Vagina (tissue), 2 donors: ENCODE measurements at places on chromosomes 1 and 21.

DNA sequence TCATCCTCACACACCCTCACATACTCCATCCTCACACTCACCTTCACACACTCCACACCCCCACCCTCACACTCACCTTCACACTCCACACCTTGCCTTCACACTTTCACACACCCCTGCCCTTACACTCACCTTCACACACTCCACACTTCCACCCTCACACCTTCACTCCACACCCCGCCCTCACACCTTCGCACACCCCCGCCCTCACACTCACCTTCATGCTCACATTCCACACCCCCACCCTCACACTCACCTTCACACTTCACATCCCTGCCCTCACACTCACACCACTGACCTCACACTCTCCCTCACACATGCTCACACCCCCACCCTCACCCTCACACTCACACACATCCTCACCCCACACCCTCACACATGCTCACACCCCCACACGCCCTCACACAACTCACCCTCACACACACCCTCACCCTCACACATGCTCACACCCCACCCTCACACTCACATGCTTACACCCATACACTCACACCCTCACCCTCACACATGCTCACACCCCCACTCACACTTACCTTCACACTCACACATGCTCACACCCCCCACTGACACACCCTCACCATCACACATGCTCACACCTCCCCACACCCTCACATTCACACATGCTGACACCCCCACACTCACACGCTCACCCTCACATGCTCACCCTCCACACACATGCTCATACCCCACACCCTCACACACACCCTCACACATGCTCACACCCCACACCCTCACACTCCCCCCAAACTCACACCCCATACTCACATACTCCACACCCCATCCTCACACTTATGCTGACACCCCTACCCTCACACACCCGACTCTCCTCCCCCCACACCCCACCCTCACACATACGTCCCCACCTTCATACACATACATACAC is 44.5 kb upstream of the EDN2 start:
- no peak for DNase-seq

DNA sequence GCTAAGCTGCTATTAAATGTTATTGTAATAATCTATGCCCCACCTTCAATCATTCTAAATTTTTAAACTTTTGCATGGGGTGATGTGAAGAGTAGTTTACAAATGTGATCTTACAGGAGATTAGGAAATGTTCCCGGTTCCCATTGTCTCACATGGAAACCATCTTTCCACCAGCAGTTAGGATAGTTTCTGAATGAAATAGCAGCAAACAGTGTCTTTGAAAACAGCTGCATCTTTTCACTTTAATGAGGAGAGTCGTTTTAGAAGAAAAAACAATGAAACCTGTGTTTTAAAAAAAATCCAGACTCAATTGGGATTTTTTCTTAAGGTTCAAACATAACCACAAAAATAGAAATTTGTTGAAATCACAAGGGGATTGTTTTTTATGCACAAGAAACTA is 134.2 kb downstream of the TLR5 start:
- DNase-seq, result no peak

DNA sequence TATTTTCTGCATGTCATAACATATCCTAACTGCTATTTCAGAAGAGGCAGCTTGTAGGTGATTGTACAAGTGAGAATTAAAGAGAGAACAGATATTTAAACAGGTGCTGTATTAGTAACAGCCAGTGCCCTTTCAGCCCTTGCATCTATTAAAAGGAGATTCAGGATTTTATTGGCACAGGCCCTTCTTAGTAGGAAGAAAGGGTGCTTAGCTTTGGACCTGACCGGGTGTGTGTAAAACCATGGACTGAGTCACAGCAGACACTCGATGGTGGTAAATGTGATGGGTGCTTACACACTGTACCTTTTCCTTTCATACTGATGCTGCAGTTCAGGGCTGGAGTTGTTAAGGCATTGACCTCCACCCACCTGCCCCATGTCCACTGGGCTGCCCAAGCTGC is 12.7 kb upstream of the CD101 start:
- DNase-seq, result no peak

DNA sequence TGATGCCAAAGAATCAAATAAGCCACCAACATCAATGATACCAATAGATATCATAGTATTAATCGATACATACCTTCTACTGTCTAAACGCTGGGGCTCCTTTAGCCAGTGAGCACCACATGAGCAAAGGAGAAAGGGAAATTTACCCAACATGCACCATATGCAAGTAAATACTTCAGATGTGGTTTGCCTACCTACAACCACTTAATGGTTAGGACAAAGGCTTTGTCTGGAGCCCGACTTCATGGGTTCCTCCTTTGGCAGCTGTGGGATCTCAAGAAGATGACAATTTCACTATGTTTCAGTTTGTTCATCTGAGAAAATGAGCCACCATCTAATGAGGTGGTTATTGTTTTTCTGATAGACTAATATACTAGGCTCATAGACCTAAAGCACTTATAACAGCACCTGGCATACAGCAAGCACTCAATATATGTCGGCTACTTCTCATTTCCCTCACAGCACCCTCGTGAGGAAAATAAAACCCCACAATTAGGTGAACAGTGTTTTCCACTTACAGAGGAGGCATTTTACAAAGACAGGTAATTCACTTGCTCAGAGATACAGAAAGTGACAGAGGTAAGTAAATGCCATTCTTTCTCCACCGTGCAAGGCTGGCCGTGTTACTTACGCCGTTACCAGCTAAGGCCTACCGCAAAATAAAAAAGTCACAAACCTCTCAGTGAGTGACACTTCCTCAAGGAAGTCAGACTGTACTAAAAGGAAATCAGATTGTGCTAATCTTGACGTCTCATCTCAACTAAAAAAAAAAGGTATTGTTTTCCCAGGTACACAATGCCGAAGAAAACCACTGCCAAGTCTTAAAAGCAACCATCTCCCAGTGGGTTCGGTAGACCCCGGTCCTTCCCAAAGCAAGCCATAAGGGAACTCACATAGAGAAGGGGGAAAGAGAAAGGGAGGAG is 1.6 kb downstream of the TTC13 start:
- no peak for DNase-seq

GRCh38 chr21:38824124-38824822 is 18.5 kb downstream of the ETS2 start:
- no peak for DNase-seq

DNA sequence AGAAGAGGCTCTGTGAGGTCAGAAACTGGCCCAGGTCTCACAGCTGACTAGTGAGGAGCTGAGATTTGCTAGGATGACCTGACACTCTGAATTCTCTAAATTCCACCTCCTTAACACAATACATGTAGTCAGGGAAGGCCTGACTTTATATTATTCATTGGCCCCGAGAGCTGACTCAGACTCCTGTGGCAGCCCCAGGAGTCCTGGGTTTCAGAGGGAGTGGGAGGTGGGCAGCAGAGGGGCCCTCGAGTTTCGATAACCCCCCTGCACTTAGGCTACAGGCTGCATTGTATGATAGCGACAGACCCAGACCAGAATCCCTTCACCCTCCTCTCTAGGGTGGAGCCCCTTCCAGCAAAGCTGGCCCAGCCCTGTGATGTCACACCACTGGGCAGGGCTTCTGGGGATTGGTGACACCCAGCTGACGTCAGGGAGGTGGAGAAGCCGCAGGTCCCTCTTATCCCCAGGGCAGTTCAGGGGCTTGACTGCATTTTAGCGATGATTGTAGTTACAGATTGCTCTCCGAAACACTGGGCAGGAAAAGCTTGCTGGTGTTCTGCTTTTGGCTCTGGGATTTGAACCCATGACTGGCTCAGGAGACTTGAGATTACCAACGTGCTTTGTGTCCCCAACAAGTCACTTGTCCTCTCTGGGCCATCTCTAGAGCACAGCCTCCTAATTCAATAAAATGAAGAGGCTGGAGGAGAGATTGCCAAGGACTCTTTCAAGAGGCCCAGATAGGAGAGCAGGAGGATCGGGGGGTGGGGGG is 17.0 kb upstream of the GPR37L1 start:
- DNase-seq, result no peak

GRCh38 chr1:109801791-109802135 is 38.0 kb upstream of the EPS8L3 start:
- no peak for DNase-seq

DNA sequence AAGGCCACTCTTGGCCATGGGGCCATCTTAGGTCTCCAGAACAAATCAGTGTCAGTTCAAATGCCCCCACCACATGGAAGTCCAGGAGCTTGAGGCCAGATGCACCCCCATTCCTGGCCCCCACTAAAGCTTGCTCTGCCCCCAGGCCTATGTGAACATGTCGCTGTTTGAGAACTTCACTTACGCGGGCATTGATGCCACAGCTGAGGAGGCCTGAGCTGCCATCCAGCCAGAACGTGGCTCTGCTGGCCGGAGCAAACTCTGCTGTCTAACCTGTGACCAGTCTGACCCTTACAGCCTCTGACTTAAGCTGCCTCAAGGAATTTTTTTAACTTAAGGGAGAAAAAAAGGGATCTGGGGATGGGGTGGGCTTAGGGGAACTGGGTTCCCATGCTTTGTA is 15.1 kb upstream of the MPL start:
- DNase-seq, result no peak

DNA sequence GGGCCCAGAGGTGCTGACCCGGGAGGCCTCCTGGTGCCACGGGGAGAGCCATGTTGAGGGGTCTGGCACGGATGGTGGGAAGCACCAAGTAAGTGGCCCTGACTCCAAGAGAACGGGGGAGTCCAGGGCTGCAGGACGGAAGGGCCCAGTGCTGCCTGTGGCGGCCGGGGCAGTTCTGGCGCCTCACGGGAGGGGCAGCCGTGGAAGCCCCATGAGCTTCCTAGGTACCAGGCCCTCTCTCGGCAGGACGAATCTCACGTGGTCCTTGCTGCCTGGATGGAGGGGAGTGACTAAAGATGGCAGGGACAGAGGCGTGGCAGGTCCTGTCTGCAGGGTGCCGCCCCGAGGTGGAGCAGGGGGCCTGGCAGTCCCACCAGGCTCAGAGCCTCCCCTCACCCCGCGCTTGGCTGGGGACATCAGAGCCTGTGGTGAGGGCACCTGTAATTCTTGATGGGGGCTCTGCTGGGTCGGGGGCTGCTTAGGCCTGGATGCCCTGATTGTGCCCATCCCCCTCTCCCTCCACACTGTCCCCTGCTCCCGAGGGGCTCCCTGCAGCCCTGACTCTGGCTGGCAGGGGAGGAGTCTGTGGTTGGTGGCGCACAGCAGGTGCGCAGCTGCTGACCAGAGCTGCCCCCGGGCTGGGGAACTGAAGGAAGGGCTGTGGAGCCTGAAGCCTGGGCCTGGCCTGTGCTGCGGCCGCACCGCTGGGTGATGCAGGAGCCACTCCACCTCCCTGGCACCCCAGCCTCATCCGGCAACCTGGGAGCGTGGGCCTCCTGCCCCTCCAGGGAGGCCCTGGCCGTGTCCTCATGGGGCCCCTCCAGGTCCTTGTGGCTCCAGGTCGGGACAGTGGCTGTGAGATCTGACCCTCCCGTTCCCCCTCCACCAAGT is 31.4 kb downstream of the POFUT2 start:
- DNase-seq, result peak; percentile 75

GRCh38 chr21:29007135-29007534 is 12.0 kb downstream of the RWDD2B start:
- DNase-seq, result no peak

DNA sequence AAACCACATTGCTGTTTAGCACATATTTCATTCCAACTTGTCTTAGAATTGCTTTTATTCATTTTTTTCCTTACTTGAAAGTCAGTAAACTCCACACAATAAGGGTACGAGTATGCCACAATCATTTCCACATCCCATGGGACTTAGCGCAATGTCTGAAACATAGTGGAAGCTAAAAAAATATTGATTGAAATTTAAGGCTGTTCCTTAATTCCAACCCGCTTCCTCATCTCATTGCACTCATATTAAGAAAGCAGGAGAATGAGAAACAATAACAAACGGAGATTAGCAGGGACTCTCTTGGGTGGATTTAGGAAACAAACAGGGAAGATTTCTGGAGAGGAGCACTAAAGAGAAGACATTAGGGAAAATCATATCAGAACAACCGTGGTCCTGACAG is 39.3 kb upstream of the RGS4 start:
- DNase-seq, result no peak

DNA sequence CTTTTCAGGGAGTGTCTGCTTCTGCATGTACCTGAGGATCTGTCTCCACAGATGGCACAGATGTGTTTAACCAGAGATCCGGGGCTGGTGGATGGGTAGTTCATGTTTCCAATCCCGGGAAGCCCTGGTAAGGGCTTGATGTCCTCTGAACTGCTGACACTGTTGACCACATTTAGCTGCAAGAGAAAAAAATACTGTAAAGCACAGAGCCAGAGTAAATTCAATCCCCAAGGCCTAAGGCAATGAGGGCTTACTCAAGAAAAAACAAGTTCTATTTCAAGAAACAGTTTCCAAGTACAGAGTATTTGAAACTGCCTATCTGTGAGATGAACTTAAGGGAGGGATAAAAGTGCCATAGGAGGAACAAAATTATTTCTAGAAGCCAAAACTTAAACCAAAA is 25.1 kb downstream of the RXRG start:
- no peak for DNase-seq

- DNase-seq, result no peak
Measured at GRCh38 chr1:10484521-10484920, 9.8 kb downstream of the PEX14 start.

DNA sequence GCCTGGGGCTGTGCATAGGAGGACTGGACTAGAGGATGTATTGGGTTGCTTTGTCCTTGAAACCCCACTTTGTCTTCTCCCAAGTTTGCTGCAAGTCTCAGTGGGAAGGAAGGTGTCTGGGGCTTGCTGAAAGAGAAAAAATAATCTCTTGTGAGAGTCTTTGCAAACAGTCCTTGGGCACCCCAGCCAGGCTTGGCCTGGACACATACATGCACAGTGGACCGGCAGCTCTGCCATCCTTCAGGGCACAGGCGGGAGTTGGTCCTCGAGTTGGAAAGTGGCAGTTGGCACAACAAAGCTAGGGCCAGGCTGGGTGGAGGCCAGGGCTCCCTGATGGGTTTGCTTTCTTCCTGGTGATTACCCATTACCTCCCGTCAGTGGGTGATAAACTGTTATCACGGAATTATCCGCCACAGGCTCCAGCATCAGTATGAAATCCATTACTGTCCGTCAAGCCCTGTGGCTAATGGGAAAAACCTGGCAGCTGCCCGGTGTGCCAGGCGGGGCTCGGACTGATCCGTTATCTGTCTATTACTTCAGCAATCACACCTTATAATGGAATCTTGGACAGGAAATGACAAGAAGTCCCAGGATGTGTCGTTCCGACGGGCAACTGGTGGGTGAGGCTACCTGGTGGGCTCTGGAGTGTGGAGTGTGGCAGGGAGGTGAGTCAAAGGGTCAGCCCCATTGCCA is 265.7 kb downstream of the GRIK3 start:
- no peak for DNase-seq
